ENCODE measurements at places on chromosomes 2 and 18.

- DNase-seq = no peak
These were observed 137.7 kb downstream of the IRS1 start for GRCh38 chr2:226661789-226662545.

GRCh38 chr2:238203094-238203972 is at the start of gene ILKAP:
ILKAP (minus strand) TSS chr2:238203695; CDS start chr2:238203553, 142 bp downstream.
- no peak for DNase-seq

DNA sequence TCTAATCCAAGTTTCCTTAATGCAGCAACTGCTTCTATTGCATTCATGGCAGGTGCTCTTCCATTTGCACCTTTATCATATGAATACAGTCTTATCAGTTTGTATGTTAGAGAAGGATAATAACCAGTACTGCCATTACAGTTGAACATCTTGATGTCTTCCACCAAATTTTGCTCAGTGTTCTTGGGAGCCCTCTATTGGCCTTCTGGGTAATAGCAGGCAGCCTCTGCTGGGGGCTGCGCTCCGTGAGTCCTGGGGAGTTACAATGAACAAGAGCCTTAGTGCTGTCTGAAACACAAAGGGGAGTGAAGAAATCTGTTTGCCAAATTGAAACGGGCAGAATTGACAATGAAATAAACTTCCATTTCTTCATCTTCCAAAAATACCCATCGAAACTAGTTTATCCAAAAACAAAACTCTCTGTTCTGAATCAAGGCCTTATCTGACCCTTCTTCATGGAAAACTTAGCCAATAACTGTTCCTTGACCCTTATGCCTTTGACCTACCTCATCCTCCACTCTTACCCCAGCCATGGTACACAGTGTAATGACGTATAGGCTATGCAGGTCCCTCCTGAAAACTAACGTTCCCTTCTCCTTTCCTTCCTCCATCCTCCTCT is 79.9 kb downstream of the ALK start:
- DNase-seq = no peak

GRCh38 chr2:41936771-41937463 is 110.9 kb upstream of the PKDCC start:
- no peak for DNase-seq

- no peak for DNase-seq
These were observed 40.1 kb upstream of the ACAA2 start for GRCh38 chr18:49853436-49853835.

DNA sequence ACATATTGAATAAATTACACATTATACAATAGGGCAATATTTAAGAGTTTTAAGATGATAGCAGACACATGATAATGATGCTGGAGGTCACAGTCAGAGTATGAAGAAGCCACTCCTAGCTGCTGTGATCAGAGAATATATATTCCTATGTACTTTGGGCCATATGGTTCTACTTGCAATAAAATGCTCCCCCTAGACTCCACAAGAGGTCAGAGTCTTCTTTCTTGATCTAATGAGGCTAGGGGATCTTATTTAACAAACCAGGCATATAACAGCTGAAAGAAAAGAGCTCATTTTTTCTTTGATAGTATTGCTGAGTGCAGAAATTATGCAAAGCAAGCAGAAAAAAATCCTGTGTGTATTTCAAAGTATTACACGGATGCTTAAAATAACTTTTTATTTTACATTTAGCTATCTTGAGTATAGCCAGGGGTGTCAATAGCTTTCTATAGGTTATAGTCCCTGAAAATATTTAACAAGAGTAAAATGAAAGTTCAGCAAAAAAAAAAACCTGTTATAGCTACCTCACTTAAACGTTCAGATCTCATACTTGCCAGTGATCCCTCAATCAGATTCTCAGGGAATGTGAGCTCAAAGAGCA is 748.7 kb upstream of the CHAC2 start:
- no peak for DNase-seq

GRCh38 chr18:79942211-79942610 is 9.2 kb downstream of the SLC66A2 start:
- DNase-seq = no peak

GRCh38 chr2:118539290-118539689 is 308.2 kb downstream of the EN1 start:
- no peak for DNase-seq

DNA sequence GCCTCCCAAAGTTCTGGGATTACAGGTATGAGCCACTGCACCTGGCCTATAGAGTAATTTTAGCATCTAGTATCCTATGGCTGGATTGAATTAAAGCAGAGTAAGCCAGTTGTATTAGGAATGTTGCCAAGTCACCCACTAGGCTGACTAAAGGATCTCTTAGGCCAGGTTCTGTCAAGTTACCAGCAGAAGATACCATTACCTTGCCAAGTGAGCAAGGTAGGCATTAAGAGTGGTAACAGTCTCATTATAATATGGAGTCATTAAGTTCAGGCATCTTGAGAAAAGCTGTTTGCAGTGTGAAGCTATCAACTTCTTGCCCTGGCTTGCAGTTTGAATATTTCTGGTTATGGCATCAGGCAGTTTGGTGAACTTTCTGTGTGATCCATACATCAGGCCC is 37.0 kb upstream of the MTCL1 start:
- DNase-seq = no peak

DNA sequence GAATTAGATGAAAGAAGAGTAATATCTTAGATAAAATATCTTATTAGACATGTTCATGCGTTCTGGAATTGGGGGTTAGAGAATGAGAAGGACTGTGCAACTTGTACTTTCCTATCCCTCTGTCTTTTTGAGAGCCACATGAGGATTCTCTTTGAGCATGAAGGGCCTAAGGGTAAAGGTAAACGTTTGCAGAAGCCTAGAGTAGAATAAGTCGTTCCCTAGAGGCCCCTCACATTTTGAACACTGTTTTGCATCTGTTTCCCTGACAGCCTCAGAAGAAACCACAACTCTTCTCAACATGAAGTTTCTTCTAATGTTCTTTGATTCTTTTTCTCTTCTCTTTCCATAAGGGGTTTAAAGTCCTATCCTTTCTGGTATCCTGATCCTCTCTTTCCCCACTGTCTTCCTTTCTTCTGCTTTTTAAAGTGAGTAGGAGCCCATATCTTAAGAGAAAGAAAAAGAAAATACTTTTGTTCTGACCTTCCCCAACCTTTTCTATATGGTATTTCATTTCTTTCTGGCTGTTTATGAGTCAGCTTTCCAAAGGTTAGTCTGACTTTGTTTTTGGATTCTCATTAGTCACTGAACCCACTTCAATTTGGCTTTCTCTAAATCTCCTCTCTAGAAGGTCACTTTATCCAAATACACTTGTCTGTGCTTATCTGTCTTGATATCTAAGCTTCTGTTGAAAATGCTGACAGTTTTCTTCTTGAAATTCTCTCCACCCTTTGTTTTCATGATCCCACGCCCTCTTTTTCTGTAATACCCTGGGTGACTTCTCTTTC is 34.8 kb downstream of the PPP1R1C start:
- no peak for DNase-seq

DNA sequence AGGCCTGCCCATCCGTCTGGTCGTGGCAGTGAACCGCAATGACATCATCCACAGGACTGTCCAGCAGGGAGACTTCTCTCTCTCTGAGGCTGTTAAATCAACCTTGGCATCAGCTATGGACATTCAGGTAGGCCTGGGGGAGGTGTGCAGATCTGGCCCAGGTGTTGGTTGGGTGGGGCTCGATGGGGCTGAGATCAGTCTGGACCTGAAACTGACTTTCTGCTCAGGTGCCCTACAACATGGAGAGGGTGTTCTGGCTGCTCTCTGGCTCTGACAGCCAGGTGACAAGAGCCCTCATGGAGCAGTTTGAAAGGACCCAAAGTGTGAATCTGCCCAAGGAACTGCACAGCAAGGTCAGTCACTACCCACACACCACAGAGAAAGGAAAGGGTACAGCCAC is 12.6 kb downstream of the THNSL2 start:
- no peak for DNase-seq

GRCh38 chr2:230866756-230867523 is 2.2 kb downstream of the ITM2C start:
- DNase-seq = no peak

GRCh38 chr2:38080346-38080745 is 4.4 kb upstream of the CYP1B1 start:
- DNase-seq = no peak

DNA sequence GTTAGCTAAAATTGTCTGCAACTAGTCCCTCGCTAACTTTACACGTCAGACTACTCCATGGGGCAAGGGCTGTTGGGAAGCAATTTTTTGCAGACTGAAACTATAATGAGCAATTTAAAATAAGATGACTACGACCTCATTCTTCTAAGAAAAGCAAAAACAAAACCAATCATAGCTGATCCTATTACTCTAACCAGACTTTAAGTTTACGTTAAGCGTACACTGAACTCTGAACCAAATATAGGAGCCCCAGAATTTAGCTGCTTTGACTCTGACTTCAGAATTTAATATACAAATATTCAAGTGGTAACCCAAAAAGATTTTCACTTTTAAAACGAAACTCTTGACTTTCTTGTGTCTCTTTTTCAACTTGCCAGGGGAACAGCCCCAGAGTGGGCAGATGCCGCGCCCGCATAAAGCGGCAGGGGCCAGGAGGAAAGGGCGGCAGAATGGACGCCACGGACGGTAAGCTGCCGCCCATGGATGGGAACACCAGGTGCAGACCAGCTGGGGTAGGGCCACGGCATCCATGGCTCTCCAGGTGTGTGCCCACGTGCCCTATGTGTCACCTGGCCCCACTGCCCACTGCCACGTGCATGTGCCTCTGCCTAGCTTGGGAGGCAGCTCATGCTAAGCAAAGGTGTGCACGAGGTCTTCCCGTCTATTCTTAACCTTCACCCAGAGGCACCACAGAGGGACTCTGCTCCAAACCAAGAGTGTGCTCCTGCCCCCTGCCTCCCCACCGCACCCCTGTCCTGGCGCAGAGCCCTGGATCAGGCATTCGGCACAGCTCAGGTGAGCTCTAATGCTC is 217.6 kb downstream of the HDAC4 start:
- DNase-seq = no peak

DNA sequence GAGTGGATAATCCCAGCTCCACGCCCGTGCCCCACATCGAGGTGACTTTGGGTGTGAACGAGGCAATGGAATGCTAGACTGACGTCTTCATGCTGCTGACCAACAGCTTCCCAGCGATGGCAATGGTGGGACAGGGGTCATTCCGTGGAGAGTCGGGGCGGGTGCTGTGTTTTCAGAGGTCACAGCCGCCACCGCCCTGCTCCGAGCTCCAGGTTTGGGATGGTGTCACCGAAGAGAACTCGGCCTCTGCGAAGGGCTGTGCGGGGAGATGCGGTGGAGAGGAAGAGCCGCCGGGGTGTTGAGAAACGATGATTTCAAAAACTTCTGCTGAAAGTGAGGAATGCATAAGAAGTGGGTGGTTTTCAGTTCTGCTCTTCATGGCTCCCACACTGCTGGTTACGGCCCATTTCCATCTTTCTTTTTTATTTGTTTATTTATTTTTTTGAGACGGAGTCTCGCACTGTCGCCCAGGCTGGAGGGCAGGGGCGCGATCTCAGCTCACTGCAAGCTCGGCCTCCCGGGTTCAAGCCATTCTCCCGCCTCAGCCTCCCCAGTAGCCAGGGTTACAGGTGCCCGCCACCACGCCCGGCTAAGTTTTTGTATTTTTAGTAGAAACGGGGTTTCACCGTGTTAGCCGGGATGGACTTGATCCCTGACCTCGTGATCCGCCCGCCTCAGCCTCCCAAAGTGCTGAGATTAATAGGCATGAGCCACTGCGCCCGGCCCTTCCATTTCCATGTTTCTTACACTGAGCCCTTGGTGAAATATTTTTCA is 142.6 kb downstream of the RTP5 start:
- no peak for DNase-seq

- no peak for DNase-seq
These were observed 6.5 kb upstream of the GPR35 start for GRCh38 chr2:240618776-240619175.

DNA sequence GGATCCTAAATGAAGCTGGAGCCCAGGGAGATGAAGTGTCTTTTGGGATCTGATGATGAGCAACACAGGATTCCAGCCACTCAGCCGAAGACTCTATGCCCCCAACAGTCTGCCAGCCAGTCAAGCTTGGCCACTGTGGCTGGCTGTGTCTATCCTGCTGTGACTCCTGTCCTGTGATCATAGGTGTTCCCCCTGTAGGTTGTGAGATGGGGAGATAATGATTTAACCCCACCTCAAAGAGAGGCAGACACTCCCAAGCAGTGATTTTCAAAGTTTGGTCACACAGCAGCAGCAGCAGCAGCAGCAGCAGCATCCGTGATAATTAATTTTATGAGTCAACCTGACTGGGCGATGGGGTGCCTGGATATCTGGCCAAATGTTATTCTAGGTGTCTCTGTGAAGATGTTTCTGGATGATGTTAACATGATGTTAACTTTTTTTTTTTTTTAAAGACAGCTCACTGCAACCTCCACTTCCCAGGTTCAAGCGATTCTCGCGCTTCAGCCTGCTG is 21.4 kb upstream of the RHOB start:
- no peak for DNase-seq

DNA sequence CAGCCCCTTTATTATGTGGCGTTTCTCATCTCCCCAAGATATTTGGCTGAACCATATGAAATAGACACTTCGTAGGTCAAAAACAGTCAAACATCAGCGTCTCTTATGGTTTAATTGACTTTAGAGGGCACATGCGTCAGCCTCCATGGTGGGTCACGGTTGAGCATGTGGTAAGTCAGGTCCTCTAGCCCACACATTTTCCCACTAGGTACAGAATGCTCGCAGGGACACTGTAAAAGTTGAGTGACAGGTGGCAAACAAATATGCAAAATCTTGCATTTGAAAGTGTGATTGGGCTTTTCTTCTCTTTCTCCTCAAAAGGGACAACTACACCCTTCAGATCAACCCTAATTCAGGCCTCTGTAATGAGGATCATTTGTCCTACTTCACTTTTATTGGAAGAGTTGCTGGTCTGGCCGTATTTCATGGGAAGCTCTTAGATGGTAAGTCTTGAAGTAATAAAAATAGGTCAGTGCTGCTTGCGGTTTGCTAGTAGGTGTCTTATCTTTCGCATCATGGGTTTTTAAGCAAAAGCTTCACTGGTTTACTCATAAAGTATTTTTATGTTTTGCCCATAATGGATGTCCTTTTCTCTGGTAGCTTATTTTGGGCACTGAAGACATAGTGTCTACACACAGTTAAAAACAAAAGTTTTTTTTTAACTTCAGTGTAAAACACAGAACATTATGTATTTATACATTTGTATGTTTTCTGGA is 261.3 kb downstream of the ALPK2 start:
- DNase-seq = no peak

GRCh38 chr18:31438402-31438801 is 9.1 kb upstream of the DSG3 start:
- no peak for DNase-seq

DNA sequence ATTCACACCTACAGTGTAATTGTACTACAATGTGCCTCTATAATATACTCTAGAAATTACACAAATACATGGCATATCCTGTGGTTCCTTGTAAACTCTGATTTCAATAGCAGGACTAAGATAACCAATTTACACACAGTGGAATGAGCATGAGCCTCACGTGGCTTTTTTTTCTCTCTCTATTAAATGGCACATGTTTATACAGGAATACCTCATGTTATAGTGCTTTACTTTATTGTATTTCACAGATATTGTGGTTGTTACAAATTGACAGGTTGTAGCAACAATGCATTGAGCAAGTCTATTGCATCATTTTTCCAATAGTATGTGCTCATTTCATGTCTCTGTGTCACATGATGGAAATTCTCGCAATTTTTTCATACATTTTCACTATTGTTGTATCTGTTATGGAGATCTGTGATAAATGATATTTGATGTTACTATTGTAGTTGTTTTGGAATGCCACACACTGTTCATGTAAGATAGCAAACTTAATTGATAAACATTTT is 260.0 kb downstream of the FSIP2 start:
- no peak for DNase-seq
